Transverse colon (tissue), 4 donors: ENCODE measurements at places on chromosomes 2 and 18. TPM values are rescaled to one million over a fixed set of nuclear protein-coding genes. Genes with fewer than 3 reads are reported as not detected.
A peak's percentile ranks its signal among the peaks of the same experiment; 100 is the strongest.

CYRIA gene
- total RNA-seq: 2.2 TPM

DNA sequence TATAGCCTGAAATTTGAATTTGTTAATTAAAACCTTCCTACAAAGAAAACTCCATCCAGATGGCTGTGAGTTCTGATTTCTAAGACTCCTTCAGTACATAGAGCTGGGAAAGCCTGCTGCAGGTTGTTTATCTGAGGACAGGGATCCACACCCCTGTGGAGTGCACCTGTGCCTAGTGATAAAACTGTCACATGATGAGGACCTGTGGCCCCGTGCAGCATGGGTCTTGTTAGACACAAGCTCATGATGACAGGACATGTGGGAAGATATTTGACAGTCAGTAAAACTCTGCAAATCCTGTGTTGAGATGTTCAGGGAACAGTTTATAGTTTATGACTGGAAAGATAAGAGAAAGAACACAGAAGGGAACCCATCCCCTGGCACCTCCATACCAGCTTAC lies 133.2 kb upstream of the TMEM18 start:
- no peak for DNase-seq

KCNG2 gene
- total RNA-seq: not detected

UGT1A10 gene
- 54.9 TPM for total RNA-seq

PLCL1 gene
- total RNA-seq: 7.1 TPM

CD302 gene
- 12.7 TPM for total RNA-seq

POTEJ gene
- not detected for total RNA-seq

IL1R2 gene
- 46.4 TPM for total RNA-seq

PSMA8 gene
- not detected for total RNA-seq

GRCh38 chr2:241073166-241074064 lies 28.7 kb downstream of the MTERF4 start:
- no peak for DNase-seq

DNA sequence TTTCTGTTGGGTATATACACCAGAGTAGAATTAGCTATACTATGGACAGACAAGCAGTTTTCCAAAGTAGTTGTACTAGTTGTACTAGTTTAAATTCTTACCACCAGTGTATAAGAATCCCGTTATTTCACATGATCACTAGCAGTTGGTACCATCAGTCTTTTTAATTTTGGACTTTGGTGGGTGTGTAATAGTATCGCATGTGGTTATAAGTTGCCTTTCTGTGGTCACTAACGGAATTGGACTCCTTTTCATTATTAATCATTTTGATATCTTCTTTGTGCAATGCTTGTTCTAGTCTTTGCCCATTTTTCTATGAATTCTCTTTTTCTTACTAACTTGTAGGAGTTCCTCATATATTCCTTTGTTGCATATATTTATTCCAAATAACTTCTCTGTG lies 89.8 kb downstream of the ASXL2 start:
- no peak for DNase-seq

- DNase-seq: no peak
Observed at GRCh38 chr2:195368249-195369217, 288.5 kb upstream of the SLC39A10 start.

GRCh38 chr2:217076657-217077232 lies 216.9 kb upstream of the TNP1 start:
- no peak for DNase-seq

GALR1 gene
- total RNA-seq: under 0.01 TPM

- DNase-seq: no peak
Observed at GRCh38 chr2:171792886-171793580, 101.0 kb downstream of the SLC25A12 start.

GRCh38 chr18:43279015-43279744 lies 1.9 kb upstream of the SYT4 start:
- no peak for DNase-seq

DNA sequence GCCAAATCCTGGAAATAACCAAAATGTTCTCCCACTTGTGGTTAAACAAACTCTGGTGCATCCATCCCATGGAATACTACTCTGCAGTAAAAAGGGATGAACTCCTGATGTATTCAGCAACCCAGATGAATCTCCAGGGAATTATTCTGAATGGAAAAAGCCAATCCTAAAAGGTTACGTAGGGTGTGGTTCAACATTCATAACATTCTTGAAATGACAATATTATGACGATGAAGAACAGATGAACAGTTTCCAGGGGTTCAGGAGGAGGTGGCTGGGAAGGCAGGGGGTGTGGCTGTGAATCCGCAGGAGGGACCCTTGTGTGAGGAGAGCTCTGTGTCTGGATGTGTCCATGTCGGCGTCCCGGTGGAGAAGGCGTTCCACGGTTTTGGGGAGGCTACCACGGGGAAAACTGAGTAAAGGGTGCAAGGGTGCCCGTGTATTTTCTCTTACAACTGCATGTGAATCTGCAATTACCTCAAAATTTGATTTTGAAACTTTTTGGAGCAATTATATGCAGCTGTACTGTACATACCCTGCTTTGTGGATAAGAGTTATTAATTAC lies 47.3 kb downstream of the KCNG2 start:
- no peak for DNase-seq

LYG2 gene
- not detected for total RNA-seq

GRCh38 chr2:129233751-129234406 lies 745.6 kb upstream of the RAB6C start:
- no peak for DNase-seq

GRCh38 chr18:32257084-32257785 lies 67.4 kb downstream of the MEP1B start:
- no peak for DNase-seq

GRCh38 chr2:54423213-54423612 lies 32.9 kb upstream of the SPTBN1 start:
- DNase-seq: no peak

GRCh38 chr2:18788592-18788991 lies 199.2 kb upstream of the NT5C1B start:
- DNase-seq: no peak

DNA sequence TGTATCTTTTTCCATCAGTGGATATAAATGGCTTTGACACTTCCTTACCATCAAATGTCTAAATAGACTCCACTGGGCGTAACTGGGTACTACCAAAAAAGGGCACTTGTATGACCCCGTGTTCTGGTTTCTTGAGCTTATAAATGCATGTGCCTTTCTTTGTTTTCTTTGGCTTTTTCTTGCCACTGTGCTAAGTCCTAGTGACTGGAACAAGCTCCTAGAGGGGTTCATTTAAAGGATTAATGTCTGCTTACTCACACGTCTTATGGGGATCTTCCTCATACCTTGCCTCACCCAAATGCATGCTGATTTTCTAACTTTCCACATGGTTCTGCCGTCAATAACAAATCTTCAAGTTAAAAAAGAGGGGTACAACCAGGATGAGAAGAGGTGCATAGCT lies 19.8 kb upstream of the ZNF532 start:
- no peak for DNase-seq

CEBPZ gene
- 235 TPM for total RNA-seq

DNA sequence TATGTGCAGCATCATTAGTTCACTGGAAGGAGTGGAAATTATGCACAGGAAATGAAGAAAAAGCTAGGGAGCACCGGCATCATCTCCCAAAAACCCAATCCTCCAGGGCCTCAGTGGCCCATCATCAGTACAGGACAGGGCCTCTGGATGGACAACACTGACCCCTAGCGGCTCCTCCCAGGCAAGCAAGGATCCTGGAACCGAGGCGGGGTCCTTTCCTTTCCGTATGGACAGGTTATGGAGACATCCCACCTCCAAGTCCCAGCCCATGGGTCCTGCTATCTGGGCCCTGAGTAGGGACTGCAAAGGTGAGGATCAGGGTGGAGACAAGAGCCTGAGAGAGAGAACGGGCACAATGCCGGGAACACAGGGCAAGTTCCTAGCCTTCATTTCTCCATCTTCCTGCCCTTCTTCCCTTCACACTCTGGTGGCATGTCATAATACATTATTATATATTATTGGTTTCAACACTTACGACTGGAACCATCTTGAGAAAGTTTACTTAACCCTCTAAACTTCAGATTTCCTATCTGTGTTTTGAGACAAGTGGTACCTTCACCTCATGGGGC lies 68.2 kb downstream of the ZNF516 start:
- DNase-seq: peak; percentile 24

DNAJC5G gene
- not detected for total RNA-seq

DNA sequence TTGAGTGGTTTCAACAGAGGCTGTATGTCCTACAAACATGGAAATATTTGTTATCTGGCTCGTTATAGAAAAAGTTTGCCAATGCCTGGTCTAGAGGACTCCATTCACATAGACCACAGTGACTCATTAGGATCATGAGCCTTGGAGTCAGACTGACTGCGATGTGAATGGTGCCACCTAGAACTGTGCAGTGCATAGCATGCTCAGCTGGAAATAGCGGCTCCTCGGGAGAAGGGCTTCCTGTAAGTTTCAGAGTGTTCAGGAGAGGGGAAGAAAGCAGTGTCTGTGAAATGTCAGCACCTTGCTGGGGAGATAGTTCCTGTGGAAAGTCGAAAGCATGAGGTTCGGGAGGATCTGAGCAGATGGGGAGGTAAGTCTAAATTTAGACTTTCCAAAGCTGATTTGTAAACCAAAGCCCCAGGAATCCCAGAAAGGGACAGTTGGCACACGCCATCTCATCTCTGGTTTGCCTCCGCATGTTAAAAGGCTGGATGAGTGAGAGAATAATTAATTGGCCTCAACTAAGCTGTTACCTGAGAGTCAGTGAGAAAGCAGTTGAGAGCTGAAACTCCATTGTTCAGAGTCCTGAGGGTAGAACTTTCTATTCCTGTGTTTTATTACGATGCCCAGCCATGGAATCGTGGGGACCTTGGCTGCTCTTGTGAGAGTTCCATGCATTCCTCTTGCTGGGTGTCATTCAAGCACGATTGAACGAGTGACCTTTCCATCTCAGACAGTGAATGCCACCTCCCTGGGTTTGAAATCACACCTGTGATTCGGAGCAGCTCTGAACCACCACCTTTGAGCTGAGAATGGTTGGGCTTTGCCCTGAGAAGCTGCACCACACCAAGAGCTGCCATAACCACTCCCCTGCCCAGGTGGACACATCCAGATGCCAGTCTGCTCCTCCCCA lies 99.5 kb downstream of the MAPK4 start:
- no peak for DNase-seq

ICA1L gene
- total RNA-seq: 34.8 TPM

ALPG gene
- total RNA-seq: not detected

GRCh38 chr18:76462326-76462694 lies 32.7 kb downstream of the ZNF516 start:
- no peak for DNase-seq

NCKAP5 gene
- 1.1 TPM for total RNA-seq

- DNase-seq: no peak
Observed at GRCh38 chr18:68984342-68984741, 186.5 kb downstream of the CCDC102B start.

GRCh38 chr2:160214461-160215445 lies 14.7 kb upstream of the ITGB6 start:
- DNase-seq: no peak

TM4SF20 gene
- 1.5 TPM for total RNA-seq

GRCh38 chr18:48154828-48155227 lies 224.4 kb upstream of the SMAD2 start:
- no peak for DNase-seq

DNA sequence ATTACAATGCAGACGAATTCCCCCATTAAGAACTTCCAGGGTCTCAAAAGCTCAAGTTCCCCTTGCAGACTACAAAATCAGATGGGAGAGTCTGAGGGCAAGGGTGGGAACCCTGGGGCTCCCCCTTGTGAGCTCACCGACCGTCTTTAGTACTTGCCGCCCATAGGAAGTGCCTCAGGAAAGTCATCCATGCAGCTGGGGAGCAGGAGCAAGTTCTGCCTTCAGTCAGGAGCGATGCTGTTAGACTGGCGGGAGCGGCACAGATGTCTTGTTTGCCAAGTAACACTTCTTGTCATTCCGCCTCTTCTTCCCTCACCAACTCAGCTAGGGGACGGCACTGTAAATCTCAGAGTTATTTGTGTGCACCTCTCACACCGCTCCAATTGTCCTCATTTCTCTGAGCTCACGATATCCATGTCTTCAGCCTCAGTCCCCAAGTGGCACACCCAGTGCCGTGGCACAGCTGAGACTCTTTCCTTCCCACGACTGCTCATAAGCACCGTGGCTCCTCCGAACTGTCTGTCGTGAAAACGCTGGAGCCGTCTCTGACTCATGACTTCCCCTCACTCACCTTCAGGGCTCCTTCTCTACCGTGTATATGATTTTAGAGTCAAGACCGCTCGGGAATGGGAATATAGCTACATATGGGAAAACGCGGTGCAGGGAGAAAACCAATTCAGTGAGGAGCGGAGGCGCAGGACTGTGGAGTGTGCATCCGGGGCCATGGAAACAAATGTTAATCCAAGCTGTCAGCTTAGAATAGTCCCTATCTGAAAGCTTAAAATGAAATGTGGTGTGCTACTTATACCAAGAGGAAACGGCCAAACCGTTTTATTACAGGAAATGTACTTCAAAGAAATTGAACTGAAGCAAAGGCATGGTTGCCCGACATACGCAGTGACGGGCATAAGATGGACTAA lies 34.0 kb downstream of the UXS1 start:
- no peak for DNase-seq

DNA sequence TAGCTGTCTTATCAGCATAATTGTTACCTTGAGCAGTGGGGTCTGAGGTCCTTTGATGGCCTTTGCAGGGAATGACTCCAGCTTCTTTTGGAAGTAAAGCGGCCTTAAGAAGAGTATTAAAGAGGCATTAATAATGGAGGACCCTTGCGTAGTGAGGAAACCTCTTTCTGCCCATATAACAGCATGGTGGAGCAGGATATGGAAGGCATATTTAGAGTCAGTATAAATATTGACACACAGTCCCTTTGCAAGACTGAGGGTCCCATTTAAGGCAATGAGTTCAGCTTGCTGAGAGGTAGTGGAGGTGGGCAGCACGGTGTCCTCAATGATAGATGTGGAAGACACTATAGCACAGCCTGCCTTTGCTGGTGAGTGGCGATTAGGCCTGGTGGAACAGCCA lies 32.7 kb downstream of the NCL start:
- no peak for DNase-seq

DNA sequence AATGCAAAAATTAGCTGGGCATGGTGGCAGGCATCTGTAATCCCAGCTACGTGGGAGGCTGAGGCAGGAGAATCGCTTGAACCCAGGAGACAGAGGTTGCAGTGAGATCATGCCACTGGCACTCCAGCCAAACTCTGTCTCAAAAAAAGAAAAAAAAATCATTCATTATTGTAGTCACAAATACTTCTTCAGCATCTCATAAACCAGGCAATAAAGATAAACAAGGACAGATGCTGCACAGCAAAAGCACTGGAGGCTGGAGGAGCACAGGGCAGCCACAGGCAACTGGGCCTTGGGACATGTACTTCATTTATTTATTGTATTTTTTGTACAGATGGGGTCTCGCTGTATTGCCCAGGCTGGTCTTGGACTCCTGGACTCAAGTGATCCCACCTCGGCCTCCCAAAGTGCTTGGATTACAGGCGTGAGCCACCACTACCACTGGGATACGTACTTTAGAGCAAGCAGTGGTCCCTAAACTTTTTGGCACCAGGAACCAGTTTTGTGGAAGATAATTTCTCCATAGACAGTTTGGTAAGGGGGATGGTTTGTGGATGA lies 16.8 kb upstream of the MAT2A start:
- no peak for DNase-seq
